ENCODE measurements at places on chromosomes 2 and 18. TPM values are rescaled to one million over a fixed set of nuclear protein-coding genes. Genes with fewer than 3 reads are reported as not detected.

ACAA2 gene
- 207 TPM for total RNA-seq

GRCh38 chr2:191190435-191190834, 39.6 kb upstream of the STAT4 start:
- H3K27ac ChIP-seq: no peak overlapping the region
- H3K27me3 ChIP-seq: no peaks in the 10 kb centered on the region
- no peaks in the 10 kb centered on the region for H3K36me3 ChIP-seq
- H3K4me1 ChIP-seq: no peaks in the 10 kb centered on the region
- no peak overlapping the region for H3K4me3 ChIP-seq

GALR1 gene
- not detected for total RNA-seq

DNA sequence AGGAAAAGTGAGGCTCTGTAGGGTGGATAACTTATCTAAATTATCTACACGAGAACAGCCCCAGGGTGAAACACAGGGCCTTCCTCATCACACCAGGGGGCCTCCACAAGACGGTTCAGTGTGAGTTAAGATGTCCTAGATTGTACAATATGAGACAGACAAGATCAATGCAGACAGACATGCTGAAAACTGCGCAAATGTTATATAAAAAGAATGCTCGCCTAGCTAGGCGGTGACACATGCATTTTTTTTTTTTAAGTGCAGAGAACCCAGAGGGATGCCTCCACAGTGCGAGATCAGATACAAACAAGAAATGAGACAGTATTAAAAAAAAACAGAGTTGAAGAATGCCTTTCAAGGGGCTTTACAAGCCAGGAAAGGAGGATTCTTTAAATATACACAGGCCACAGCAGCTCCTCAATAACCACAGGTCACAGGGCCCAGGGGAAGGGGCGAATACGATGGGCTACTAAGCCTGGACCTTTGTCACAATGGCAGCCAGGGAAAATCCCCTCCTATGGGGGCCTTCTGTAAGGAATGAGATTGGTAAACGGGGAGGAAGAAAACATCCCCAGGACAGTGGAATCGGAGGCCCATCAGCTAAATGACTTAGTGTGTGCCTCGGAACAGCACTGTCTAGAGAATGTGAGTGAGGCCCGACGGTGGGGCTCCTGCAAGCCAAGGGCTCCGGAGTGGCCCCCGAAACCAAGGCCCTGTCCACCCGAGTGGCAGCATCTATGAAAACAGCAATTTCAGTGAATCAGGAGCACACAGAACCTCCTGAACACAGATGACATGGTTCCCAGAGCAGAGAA, 48.9 kb downstream of the ADCY3 start:
- H3K36me3 ChIP-seq: no peaks in the 10 kb centered on the region
- no peak for DNase-seq
- H3K4me1 ChIP-seq: no peaks in the 10 kb centered on the region
- no peak overlapping the region for H3K4me3 ChIP-seq
- no peaks in the 10 kb centered on the region for H3K27me3 ChIP-seq

TGFA gene
- 0.32 TPM for total RNA-seq

XDH gene
- total RNA-seq: 1.4 TPM

NFATC1 gene
- total RNA-seq: 1.0 TPM

COL6A3 gene
- total RNA-seq: 2.1 TPM

GRCh38 chr18:59311631-59312030, 6.8 kb downstream of the CPLX4 start:
- H3K27ac ChIP-seq: no peak overlapping the region
- H3K4me3 ChIP-seq: no peak overlapping the region
- no peaks in the 10 kb centered on the region for H3K4me1 ChIP-seq

DNA sequence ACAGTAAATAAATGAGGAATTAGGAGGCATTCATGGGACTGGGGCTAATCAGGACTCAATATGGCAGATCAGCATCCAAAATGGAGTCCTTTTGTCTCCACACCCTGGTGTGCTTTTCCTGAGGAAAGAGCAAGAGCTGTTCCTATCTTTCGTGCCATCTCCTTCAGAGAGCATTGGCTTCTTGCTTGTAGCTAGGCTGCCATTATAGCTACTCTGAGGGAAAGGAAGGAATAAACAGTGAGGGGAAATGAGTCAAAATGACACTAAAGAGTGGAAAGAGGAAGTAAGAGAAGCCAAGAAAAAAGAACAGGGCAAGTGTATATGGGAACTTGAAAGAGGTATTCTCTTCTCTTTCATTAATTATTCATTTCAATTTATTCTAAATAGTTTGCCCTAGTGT, 8.4 kb upstream of the NMI start:
- no peaks in the 10 kb centered on the region for H3K4me1 ChIP-seq
- no peak for DNase-seq
- no peak overlapping the region for H3K27ac ChIP-seq

Measured in Caco-2 (cell line).